Iris pigment epithelial cell (primary cell): ENCODE measurements at places on chromosomes 3 and 15.
A peak's percentile ranks its signal among the peaks of the same experiment; 100 is the strongest.

- peak; percentile 37 for DNase-seq
These were observed 90.7 kb downstream of the NR2F2 start for GRCh38 chr15:96421178-96421601.

DNA sequence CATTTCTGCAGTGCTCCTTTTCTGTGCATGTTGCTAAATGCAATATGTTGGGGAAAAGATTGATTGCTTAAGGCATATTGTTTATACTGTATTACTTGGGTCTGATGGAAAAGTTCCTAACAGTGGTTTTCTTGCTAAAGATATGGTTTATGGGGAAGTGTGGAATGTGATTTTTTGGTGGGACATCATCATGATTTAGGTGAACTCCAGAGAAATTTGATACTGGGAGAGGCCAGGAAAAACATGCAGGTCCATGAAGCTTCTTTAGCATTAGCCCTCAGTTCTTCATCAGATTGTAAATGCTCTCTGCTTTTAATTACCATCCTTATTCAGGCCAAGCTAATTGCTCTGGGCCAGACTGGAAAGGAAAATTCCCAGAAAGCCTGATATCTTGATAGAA lies 147.5 kb downstream of the LRTM1 start:
- DNase-seq = no peak

GRCh38 chr3:5188419-5189221 lies 1.1 kb downstream of the EDEM1 start:
- peak; percentile 49 for DNase-seq

- DNase-seq = no peak
These were observed 33.7 kb downstream of the HGD start for GRCh38 chr3:120648290-120648689.

- DNase-seq = no peak
These were observed 70.2 kb upstream of the BFSP2 start for GRCh38 chr3:133329626-133330025.

DNA sequence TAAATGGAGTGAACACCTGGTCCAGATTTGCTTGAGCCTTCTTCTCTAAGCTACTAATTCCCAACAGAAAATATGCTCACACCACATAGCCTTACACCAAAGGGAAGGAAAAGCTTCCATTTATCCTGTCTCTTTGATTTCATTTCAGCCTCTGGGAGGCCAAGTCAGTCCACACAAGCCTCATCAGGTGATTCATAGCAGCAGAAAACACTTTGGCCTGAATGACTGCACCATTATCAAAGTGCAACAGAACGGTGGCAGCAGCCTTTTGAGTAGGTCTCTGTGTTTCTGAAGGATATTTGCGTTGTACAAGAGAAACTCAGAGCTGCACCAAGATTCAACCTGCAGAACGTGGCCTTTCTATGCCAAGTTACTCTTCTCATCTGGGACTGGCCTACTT lies 46.6 kb upstream of the SNRK start:
- no peak for DNase-seq

DNA sequence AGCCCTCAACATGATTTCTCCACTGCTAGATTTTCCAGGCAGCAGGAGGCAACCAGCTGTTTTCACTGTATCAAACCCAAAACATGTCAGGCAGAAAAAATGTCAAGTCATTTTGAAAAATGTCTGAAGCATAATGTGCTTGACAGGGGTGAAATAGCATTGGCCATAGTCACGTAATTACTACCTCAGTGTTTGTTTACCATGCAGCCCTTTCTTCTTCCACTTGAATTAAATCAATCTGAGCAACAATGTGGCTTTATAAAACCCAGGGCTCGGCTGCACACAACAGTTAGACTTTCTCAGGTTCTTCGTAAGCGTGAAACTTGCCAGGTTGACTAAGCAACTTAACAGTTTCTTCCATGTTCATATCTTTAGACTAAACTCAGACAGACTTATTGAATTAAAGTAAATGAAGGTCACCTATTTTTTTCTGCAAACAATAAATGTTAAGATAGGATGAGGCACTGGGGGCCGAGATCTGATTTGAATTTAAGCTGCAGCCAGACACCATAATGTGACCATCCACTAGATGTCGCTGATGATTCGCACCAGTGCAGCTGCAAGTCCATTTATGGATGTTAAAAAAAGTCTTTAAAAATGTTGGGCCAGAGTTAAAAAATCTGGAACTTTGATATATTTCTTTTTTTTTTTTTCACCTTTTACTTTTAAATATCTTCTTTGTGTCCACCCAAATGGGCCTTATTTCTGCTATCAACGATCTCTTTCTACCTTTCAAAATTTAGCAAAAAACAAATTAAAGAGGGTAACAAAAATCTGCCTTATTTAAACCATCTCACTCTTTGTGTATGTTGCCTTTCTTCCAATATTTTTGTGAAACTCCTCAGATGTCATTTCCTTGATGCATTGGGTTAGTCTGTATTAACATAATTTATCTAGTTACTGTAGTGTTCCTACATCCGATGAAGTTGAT lies 305.9 kb downstream of the CACNA2D3 start:
- peak; percentile 77 for DNase-seq

- no peak for DNase-seq
These were observed 13.5 kb upstream of the APOD start for GRCh38 chr3:195597229-195597628.

DNA sequence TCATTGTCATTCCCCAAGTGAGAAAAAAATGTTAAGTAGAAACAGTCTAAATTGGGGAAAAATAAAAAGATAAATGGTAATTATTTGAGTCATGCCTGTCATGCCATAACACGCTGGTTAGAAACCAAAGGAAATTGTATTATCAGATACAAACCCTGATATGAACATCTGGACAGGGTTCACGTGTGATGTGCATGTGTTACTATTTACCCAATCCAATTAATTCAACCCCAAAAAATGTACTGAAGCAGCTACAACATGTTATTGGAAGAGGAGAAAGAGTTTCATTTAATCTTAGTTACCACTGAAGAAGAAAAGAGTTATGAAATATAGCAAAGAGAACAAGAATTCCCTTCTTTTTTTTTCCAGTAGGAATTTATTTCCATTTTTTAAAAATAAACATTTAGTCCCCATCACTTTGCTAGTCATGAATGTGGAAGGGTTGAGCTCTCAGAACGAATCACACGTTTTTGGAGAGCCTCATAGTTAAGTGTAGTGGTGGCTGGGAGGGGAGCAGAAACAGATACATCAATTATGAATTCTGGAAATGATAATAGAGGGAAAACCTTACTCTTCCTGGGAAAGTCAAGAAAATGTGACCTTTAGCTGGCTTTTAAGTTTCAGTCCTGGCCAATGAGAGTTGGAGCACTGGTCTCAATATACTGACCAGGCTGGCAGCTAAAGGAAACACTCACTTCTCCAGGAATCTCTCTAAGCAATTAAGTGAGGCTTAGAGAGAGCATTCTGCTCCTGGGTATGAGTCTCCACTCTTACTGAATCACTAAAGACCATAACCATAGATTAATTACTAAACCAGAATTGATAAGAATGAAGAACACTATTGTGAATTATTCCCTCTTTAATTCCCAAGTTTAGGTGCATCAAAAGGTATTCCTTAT lies 796.5 kb downstream of the GRM7 start:
- no peak for DNase-seq

- no peak for DNase-seq
These were observed 296.8 kb upstream of the CHRM5 start for GRCh38 chr15:33671456-33671855.

DNA sequence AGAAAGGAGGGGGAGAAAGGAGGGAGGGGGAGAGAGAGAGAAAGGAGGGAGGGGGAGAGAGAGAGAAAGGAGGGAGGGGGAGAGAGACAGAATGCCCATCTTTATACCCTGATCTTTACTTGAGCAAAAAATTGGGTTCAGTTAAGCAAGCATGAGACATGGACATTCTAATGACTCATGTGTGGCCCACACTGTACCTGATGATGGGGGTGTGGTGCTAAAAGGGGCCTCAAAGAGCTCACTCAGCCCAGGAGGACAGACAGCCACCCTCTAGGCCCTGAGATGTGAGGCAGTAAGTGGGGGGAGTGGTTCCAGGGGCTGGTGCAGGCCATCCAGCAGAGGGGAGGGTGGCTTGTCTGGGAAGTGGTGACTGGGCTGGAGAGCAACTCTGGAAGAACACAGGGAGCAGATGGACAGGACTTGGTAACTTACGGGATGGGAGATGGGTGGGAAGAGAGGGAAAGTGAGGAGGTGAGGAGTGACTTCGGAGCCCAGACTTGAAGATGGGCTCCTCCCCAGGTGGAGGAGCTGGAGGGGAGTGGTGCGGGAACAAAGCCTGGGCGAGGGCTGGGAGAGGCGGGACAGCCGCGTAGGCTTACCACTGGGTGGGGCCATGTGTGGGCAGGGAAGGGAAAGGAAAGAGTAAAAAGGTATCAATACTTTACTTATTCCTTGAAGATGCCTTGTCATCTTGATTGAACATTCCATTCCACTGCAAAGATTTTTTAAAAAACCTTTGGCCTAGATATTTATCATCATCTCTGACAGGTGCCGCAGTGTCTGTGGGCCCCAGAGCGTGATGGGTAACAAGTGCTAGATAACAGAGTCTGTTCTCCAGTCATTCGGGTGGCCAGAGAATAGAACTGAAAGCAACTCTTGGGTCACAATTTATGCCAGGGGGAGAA lies 32.3 kb downstream of the TSPAN3 start:
- no peak for DNase-seq

DNA sequence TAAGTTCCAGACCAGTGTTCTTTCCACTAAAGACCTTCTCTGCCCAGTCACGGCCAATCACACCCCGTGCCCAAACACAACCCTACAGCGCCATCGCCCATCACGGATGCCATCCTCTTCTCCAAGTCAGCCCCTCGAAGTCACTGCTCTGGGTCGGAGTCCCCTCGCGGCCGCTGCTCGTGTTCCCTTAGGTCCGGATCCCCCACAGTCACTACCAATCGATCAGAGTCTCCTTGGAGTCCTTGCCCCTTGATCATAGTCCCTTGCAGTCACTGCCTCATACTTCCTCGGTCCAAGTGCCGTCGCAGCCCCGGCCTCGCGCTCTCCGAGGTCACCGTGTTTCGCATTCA lies 461 bp downstream of the PCYT1A start:
- DNase-seq = no peak

DNA sequence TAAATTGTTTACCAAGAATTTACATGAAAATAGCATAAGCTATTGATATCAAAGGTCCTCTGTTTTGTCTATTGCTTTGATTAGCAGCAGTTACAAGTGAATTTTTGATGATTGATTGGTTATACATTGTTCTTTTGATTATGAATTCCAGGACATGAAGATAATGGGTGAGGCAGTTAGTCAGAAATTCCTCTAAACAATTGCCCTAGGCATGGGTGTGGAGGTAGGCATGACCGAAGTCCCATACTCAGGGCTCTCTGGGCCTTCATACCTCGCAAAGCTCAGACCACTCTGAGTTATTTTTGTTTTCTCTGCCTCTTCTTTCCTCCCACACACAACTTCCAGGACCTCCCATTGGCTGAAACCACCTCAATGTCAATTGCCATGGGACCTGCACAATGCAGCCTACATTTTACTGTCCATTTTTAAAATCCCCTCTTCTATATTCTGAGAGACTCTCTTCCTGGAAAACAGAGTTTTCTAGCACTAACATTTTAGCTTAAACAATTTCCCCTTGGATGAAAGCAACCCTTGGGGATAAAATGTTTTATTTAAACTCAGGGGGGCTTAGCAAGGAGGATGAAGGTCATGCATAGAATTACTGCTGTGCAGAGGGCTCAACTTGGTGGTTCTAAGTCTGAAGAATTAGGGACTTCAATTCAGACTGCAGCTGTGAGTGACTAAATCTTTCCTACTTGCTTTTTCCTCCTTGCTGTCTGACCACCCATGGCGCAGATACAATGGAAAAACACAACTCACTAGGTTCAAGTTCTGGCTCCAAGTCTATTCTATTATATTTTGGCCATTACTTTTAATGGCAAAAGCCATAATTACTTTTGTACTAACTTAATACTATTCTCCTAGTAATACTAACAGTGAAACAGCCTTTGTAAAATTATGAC lies 594.8 kb downstream of the NTRK3 start:
- DNase-seq = no peak

DNA sequence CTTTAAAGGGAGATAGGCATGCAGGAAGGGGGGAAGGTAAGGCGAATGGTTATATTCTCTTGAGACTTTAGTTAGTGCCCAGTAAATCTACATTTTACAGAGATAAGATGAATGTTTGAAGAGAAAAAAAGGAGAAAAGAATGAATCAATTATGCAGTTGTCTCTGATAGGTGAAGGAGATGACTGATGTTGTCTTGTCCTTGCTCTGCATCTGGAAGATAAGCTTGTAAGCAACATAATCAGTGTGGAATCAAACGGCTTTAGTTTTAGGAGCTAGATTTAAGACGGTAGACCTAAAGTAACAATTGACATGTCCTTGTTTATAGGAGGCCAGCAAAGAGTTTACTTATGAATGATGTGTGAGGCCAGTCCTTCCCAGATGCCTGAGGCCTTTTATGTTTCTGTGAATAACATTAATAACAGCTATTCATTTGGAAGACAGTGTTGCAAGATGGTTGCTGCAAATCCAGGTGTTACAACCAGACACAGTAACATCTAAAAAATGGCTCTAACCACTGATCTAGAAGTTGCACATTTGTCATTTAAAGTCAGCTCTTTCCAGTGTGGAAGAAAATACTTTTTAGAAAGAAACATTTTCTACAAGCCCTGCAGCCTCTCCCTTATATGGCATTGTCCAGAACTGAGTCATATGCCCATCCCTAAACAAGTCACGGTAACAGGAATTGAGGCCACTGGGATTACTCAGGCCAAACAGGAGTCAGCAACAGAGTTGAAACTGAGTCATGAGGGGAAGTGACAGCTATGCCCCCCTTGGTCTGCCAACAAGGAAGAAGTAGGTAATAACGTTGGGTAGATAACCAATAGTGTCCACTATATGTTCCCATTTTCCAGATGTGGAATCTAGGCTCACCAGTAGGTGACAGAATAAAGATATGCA lies 77.5 kb upstream of the FBN1 start:
- DNase-seq = peak; percentile 83

GRCh38 chr3:113428581-113428980 lies 12.7 kb downstream of the CFAP44 start:
- DNase-seq = no peak

DNA sequence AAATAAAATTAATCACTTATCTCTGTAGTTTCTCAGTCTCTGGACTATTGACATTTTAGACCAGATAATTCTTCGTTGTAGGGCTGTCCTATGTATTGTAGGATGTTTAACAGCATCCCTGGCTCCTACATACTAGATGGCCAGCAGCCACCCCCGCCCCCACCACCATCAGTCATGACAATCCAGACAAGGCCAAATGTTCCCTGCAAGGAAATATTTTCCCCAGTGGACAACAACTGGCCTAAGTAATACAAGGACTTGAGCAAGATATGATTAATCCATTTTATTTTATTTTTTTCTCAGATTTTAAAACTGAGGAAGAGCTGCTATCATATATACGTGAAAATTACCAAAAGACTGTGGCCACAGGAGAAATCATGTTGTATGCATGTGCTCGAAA lies 23.8 kb downstream of the TICRR start:
- DNase-seq = no peak

DNA sequence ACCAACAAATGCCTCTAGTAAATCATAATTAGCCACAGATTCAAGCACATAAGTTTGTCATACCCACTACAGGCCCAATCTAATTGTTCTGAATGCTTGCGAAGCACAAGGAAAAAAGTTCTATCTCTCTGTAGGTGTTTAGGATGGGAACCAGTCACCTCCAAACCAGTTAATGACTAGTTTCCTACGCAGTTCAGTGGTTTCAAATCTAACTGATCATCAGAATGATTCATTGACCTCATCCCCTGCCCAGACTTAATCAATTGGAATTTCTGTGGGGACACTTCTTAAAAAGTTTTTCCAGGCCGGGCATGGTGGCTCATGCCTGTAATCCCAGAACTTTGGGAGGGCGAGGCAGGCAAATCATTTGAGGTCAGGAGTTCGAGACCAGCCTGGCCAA lies 24.3 kb upstream of the MASP1 start:
- no peak for DNase-seq
